ENCODE measurements at places on chromosomes 3 and 15. TPM values are rescaled to one million over a fixed set of nuclear protein-coding genes. Genes with fewer than 3 reads are reported as not detected.

Gene PAK6
- total RNA-seq, result not detected

GRCh38 chr15:40706121-40706520 lies 11.1 kb downstream of the RAD51 start:
- no peak for DNase-seq

DNA sequence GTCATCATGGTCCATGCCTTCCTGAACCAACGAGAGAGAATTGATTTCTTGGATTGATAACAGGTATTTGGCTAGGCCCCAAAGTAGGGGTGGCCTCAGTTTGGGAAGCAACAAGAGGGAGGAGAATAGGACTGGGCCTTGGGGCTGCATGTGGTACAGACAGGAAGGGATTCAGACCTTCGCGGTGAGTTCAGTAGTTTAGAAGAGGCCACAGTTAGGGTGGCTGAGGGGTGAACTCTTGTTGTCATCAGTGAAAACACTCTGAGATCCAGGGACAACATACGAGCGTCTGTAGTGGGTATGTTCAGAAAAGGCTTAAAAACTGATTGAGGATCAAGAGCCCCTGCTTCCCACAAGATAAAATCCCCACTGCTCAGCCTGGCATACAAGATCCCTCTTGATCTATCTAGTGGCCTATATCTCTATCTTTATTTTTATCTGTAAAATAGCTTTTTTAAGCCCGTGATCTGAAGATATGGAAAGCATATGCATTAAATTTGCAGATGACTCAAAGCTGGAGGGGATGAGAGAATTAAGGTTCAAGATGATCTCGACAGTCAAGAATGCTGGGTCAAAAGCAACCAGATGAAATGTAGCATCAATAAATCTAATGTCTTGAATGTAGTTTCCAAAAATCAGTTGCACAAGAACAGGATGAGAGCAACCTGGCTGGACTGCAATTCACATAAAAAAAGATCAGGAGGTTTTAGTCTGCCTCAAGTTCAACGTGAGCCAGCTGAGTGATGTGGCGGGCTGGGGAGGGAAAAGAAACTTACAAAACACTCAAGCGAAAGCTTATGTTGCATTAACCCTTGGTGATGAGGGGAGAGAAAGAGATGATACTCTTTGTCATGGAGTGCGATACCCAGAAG lies 221.1 kb upstream of the TLE3 start:
- no peak for DNase-seq

Gene CGNL1
- 21.1 TPM for total RNA-seq

DNA sequence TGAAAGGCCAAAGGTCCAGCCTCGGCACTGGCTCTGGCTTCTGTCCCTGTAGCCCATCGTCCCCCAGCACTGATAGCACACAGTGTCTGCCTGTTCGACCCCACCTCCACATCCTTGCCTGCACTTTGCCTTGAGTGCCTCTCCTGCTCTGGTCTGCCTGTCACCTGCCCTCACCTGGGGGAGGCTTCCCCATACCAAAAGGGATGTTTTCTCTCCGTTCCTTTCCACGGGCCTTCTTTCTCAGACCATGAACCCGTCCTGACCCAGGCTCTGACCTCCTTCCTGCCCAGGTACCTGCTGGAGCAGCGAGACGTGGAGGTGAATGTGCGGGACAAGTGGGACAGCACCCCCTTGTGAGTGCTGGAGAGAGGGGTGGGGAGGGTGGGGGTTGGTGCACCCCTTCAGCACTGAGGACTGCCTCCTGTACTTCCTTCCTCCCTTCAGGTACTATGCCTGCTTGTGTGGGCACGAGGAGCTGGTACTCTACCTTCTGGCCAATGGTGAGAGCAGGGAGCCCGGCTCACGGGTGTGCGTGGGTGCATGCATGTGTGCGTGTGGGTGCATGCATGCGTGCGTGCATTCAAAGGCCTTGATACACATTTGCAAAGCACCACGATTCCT lies 1.5 kb downstream of the ABTB1 start:
- DNase-seq, result no peak

DNA sequence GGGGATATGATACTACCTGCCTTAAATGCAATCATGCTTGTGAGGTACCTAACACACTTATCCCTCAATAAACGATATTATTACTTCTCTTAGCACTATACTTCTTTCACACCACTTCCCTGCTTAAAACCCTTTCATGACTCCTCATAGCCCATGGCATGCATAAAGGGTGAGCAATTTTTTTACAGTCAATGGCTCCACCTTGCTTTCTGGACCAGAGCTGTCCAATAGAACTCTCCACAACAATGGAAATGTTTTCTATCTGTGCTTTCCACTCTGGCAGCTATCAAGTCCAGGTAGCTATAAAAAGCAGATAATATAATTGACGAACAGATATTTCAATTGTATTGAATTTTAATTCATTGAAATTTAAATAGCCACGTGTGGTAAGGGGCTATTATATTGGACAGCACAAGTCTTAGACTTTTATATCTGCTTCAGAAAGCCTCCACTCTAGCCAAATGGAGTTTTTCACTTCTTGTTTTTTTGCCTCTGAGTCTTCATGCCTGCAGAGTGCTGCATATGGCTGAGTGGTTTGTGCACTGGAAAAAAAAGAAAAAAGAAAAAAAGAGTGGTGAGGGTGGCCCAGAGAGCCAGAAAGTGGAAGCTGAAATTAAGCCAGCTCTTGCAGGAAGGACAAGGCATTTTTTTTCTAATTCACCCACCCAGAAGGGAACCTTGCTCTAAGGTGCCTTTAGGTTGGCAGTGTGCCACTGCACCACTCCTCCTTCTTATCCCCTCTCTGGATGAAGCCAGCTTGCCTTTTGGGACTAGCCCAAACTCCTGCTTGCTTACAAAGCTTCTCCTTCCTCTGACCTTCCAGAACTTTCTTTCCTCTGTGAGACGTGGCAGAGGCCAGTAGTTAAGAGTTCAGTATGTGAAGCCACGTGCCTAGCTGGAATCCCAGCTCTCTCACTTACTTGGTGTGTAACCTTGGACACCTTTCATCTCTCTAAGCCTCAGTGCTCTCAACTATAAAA lies 239.0 kb upstream of the LRTM1 start:
- no peak for DNase-seq

DNA sequence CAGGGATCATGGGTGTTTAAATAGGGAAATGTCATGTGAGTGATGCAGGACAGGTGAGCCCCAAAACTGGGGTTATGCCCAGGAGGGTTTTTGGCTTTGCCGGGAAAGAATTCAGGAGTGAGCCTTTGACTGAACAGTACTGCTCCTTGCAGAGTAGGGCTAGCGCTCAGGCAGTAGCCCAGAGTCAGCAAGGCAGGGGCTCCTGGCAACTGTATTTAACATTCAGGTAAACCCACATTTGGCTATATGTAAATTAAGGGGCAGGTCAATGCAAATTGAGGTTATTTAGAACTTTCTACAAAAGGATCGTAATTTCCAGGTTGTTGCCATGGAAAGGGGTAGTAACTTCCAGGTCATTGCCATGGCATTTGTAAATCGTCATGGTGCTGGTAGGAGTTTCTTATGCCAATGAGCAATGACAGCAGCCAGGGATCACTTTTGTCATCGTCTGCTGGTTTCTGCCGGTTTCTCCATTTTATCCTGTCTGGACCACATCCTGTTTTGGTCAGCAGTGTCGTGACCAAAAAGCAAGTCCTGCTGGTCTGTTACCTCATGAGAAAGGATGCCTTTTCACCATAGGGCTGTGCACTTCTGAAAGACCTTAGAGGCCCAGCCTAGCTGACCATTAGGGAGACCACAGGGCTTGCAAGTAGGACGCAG lies 24.3 kb downstream of the MTHFS start:
- DNase-seq, result no peak

Gene KNG1
- total RNA-seq, result not detected

Gene STARD9
- 35.4 TPM for total RNA-seq

DNA sequence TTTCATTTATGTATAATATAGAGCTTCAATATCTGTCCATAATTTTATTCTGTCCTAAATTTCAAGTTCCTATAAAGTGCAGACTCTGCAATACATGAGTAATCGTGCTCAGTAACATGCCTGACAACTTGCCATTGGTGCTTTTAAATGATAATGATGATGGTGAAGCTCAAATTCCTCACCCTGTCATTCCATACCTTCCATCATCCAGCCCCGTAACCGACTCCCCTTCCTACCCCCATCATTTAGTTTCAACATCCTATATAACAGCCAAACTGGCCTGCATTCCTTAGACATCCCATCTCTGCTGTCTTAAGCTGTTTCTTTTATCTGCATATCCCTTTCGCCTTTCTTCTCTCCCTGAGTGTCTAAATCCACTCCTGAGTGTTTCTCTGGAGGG lies 67.2 kb upstream of the DLG1 start:
- DNase-seq, result no peak

Gene KBTBD13
- not detected for total RNA-seq

Gene SLC25A38
- total RNA-seq, result 16.4 TPM

Gene TRIM71
- not detected for total RNA-seq

DNA sequence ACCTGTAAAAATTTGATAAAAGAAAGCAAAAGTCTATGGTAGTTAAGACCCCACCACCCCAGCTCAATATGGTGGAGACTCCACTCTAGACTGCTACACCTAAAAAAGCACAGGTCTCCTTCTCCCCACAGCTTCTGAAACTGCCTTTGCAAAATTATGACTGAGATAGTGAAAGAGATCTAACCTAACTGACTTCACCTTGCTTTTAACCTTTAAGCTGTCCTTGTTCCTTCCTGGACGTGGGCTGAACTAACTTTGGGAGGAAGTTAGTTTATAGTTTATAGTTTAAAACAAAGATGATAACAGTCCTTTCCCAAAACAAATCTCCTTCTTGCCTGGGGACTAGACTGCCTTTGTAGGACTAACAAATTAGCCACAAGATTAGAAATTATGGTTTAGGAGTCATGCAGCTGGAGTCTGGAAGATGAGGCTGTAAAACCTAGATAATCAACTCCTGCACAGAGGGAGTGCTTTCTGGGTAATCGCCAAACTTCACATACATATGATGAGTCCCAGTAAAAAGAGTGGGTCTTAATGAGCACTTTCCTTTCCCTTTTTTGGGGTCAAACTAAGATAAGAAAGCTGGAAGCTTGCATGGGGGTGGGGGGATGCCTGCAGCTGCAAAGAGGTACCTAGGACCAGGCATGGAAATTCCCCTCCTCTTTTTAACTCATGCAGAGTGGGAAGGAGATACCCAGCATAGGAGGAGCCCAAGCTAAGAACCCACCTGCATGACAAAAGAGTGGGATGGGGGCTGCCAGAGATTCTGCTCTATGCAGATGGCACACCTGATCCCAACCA lies 17.5 kb downstream of the CCR8 start:
- no peak for DNase-seq
